ENCODE measurements at places on chromosomes 7 and 10. TPM values are rescaled to one million over a fixed set of nuclear protein-coding genes. Genes with fewer than 3 reads are reported as not detected.

PLEKHS1 gene
- 1.4 TPM for total RNA-seq

GRCh38 chr10:131195558-131196159 lies 115.9 kb downstream of the TCERG1L start:
- DNase-seq: no peak

DNA sequence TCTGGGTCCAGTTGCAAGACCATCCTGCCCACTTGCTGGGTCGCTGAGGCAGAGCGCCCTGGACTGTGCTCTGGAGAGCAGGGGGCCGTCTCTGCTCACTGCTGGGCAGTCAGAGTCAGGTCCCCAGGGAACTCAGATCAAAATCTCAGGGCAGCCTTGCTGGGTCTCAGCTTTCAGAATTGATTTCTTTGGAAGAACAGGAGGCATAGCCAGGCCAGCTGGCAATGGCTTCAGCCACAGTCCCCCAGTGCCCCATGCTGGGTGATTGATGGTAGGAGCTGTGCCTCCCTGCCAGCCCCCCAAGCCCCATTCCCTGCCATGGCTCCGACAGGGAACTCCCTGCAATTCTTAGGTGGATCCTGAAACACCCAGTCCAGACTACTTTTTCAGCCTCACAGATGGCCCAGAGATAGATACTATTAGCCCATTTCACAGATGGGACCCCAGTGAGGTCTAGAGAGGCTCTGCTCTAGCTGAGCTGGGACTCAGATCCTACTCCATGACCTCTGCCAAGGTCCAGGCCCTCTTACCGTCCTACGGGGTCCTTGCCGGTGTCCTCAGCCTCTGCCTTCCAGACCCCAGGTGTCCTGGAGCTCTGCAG lies 467 bp downstream of the MMRN2 start:
- DNase-seq: no peak

GRCh38 chr7:44136731-44137130 lies 4.4 kb downstream of the MYL7 start:
- DNase-seq: no peak

SLC16A12 gene
- 3.1 TPM for total RNA-seq

GRCh38 chr10:52348037-52348564 lies 34.0 kb downstream of the DKK1 start:
- no peak for DNase-seq

DNA sequence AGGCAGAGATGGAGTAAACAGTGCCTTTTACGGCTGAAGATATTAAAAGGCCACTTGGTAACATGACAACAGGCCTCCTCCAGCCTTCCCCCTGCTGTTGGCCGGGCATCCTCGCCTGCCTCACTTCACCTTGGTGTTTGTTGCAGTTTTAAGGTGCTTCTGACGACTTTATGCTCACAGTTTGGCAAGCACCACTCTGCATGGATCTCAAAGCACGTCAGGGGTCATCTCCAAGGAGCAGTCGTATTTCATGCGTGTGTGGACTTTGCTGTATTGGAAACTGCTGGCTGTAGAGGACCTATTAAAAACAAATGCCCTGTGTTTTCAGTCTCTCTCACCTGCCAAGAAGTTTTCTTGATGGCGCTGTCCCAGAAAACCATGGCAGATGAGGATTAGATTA lies 483.1 kb downstream of the RPS24 start:
- peak; percentile 55 for DNase-seq

SNCG gene
- total RNA-seq: 1.6 TPM

DNA sequence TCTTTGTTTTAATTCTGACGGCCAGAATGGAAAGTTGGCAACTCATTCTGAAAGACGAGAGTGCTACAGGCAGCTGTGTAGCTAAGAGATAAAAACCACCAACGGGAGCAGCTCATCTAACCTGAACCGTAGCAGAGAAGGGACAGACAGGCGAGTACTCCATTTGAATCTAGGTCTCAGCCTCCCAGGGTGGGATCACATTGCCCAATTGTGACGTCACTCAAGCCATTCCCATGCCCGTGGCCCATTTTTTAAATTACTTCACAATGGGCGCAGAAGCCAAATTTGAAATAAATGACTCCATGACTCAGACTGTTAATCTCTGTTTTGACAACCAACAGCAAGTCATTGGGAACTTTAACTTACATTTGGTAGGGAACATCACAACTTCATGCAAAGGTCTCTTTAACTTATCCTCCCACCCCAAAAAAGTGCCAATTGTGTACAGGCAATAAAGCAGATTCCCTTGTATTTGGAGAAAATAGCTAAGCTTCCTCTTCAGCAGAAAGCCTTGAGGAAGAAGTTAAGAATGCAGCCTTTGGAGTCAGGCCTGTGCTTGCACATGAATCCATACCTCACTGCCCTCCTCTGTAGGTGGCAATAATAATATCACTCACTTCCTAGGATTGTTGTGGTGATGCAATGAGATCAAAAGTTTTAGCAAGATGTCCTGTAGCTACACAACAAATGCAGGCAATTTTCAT lies 93.2 kb upstream of the KIF5B start:
- peak; percentile 79 for DNase-seq
